Suppressor macrophage treated with lipopolysaccharide for 1 hour (primary cell): ENCODE measurements at places on chromosomes 6 and 20.

DNA sequence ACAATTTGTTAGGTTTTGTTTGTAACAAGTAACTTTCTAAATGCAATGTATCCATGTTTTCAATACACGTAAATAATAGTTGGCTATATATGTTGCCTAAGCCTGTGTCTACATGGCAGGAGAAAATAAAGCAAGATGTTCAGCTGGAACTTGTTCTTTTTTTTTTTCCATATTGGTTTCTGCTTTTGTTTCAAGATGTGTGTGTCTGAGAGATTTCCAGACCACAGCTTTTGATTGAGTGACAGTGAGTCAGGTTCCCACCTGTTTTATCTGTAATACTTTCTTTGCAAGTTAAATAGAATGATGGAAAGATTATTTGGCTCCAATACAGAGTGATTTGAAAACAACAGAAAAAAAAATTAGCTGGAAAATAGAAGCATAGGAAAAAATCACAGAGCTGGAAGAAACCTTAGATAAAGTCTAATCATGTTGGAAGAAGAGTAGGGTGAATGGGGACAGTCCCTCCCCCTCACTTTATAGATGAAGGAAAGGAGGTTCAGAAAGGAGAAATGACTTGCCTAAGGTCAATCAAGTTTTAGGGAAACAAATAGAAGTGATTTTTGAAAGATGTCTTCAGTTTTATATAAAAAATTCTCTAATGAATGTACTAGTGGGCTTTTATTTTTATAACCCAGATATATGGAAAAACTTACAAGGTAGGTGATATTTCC lies 150.9 kb upstream of the STMND1 start:
- no peak for DNase-seq

GRCh38 chr6:43250992-43251373 lies 7.7 kb downstream of the TTBK1 start:
- no peak for DNase-seq

GRCh38 chr6:154292855-154293519 lies 63.6 kb downstream of the IPCEF1 start:
- peak; percentile 57 for DNase-seq

- DNase-seq: no peak
Observed at GRCh38 chr6:43746613-43747102, 23.4 kb upstream of the VEGFA start.

DNA sequence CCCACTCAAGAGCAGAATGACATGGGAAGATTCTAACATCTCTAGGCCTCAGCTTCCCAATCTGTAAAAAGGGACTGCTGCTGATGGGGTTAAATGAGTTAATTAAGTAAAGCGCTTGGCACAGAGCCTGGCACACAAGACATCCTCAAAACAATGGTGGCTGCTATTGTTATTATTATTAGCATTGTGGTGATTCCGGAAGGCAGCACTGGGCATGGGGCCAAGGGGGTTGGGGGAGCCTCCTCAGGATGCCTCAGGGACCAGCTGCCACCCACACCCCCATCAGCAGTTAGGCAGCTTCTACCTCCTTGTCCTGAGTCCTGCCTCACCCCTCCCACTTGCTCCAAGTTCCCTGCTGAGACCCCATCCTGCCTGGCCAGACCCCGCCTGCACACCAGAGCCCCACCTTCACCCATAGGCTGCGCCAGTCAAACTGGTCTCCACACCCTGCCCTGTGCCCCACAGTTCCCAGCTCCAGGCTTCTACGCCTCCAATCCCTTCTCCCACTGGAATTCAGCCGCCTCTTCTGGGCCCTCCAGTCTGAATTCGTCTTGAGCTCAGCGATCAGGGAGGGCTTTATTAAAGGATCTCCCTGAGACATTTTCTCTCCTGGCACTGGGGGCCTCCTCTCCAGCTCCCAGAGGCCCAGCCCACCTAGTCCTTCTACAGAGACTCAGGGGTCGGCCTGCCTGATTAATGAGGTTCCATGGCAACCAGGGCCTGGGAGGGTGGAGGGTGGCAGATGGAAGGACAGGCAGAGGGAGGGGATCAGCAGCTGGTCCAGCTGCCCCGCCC lies 1.5 kb downstream of the E2F1 start:
- DNase-seq: no peak

DNA sequence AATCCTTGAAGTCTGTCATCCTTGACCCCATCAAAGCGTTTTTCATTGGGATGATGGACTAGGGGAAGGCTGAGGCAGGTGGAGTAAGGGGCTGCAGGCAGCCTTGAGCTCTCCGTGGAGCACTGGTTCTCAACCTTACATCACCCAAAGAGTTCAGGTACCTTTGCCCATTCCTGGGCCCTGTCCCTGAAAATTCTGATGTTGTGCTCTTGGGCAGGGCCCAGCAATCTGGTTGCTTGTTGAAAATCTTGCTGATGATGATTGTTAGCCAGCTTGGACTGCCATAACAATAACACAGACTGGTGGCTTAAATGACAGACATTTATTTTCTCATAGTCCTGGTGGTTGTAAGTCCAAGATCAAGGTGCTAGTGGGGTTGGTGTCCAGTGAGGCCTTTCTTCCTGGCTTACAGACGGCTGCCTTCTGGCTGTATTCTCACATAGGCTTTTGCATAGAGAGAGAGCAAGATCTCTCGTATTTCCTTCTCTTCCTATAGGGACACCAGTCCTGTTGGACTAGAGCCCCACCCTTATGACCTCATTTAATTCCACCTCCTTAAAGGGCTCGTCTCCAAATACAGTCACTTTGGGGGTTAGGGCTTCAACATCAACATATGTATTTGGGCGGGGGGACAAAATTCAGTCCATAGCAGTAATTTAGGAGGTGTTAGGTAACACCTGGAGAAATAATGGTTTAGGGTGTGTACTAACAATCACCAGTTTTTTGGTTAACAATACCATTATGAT lies 104.9 kb downstream of the PLEKHG1 start:
- DNase-seq: no peak

DNA sequence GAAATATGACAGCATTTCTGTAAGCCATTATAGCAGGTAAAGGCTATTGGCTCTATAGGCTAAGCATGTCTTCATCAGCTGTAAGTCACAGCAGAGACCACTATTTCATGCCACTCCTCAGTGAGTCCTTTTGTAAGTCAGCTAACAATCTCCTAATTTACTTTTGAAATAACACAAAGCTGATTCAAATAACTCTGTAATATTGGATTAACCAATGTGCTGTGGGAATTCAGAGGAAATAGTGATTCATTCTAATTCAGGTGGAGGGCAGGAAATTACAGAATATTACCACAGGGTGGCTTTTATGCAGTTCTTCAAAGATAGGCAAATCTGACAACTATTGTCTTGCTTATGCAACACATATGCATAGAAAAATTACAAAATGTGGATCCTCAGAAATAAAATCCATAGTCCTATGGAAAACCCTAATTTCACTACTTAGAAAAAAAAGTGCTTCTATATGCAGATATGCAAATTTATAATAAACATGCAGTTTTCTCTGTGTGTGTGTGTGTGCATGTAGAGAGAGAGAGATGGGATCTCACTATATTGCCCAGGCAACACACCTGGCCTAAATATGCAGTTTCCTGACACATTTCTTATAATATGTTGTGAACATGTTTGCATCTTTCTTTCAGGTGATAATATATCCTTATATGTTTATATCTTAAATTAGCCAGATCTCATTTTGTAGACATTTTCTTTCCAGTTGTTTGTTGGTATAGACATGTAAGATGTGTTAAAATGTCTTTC lies 4.8 kb upstream of the SMIM28 start:
- DNase-seq: peak; percentile 20
